Cortex of kidney (tissue), 1 donor: ENCODE measurements at places on chromosomes 1 and 21.

DNA sequence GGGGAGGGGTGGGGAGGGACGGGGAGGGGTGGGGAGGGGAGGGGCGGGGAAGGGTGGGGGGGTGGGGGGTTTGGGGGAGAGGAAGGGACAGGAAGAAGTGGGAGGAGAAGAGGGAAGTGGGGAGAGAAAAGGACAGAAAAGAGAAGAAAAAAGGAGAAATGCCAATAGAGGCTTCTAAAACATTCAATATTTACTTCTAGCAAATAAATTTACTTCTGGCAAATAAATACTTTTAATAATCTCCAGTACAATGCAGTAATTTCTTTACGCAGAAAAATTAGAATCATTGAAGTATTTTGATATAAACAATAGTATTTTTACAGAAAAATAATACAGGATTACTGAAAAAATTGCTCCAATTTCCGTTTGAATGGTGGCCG lies 9.4 kb upstream of the GPR161 start:
- DNase-seq: no peak

- no peak for DNase-seq
Measured at GRCh38 chr1:226786550-226786949, 47.5 kb upstream of the ITPKB start.

GRCh38 chr21:44647222-44647552 lies 973 bp downstream of the KRTAP10-11 start:
- DNase-seq: no peak

- DNase-seq: no peak
Measured at GRCh38 chr21:45837936-45838335, 143.6 kb upstream of the COL6A1 start.

DNA sequence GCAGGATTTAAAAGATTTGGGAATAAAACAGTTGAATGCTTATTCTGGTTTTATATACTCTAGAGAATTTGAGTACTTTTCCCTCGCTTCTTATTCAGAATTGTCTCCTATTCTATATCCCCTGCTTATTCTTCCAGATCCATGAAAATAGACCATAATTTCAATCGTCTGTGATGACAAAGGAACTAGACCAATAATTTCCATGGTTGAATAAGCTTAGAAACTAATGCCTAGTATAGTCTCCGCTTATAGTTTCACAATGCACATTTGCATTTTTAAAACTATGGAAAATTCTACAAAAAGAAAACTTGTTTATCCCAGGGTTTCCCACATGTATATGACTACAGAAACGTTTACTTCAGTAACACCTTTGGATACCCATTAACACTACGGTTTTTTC lies 247.4 kb upstream of the NR5A2 start:
- no peak for DNase-seq

DNA sequence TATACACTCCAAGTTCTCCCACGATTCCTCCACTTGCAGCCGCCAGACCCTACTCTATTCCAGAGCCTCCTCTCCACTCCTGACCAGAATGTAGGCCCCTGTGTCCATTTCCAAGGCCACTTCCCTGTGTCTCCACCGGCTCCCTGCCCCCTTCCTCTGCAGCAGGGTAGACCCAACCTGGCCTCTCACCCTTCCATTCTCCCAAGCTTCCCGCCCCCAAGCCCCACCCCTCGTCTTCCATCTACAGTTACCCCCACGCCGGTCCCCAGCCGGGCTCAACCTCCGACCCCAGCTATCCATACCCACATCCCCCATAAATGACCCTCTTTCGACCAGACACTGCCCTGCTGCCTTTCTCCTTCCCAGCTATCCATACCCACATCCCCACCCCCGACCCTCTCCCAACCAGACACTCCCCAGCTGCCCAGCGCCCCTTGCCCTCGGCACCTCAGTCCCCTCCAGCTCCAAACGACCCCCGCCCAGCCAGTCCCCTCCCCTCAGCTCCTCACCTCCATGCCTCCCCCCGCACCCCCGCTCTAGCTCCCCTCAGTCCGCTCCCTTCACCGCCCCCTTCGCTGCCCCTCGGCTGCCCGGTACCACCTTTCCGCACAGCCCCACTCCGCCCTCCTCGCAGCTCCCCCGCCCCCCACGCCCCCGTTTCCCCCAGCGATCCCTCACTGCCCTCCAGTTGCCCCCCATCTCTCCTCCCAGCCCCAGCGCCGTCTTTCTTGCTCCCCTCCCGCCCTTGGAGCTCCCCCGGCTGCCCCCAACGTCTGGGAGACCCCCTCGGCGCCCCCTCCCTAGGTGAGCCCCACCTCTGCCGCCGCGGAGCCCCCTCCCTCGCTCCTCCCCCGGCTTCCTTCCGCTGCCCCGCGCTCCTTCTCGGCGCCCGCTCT lies 670 bp downstream of the RAB3B start:
- DNase-seq: no peak

- no peak for DNase-seq
Measured at GRCh38 chr21:14560555-14560954, 14.4 kb upstream of the SAMSN1 start.

GRCh38 chr1:197027359-197027758 lies 39.7 kb downstream of the F13B start:
- DNase-seq: no peak

DNA sequence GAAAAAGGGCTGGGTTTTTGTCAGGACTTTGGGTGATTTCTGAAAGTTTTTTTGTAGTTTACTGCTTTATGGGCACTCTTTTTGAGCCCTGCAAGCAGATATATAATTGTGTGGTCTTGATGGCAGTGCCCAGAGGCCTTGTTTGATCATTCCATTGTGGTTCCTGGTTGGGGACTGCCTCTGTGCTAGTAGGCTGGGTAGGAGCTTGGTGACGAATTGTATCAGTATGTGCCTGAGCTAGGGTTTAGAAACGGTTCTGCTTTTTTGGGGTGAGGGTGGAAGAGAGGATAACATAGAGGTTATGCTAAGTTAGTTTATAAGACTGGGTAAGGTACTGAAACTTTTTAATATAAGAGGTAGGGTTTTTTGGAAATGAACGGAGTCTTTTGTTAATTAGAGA lies 139.7 kb upstream of the ETV3 start:
- DNase-seq: no peak

GRCh38 chr1:100816049-100816448 lies 78.6 kb downstream of the EXTL2 start:
- DNase-seq: no peak

GRCh38 chr1:32611859-32612188 lies 38.5 kb downstream of the ZBTB8OS start:
- DNase-seq: no peak
